Motor neuron (in vitro differentiated cells): ENCODE measurements at places on chromosomes 13 and 19.

- no peak for ATAC-seq
Observed at GRCh38 chr13:104650431-104650830, 1584.2 kb upstream of the SLC10A2 start.

GRCh38 chr13:45412274-45413049, 5.7 kb downstream of the SLC25A30 start:
- ATAC-seq: no peak

DNA sequence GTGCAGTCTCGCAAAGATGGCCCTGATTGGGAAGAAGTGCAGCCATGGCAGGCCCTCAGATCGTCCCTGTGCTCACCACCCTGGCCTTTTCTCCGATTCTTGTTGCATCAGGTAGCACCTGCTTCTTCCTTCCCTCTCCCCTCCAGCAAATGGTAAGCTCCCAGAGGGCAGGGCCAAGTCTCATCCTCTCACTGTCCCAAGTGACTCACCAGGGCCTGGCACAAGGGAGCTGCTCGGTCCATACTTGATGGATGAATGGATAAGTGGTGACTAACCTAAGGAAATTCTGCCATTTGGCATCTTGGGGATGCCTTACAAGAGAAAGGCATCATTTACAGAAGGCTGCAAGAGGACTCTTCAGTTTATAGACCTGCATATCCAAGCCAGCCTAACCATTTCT, 84.9 kb downstream of the ZIC5 start:
- ATAC-seq: no peak

- no peak for ATAC-seq
Observed at GRCh38 chr13:33865945-33866344, 48.0 kb downstream of the RFC3 start.

DNA sequence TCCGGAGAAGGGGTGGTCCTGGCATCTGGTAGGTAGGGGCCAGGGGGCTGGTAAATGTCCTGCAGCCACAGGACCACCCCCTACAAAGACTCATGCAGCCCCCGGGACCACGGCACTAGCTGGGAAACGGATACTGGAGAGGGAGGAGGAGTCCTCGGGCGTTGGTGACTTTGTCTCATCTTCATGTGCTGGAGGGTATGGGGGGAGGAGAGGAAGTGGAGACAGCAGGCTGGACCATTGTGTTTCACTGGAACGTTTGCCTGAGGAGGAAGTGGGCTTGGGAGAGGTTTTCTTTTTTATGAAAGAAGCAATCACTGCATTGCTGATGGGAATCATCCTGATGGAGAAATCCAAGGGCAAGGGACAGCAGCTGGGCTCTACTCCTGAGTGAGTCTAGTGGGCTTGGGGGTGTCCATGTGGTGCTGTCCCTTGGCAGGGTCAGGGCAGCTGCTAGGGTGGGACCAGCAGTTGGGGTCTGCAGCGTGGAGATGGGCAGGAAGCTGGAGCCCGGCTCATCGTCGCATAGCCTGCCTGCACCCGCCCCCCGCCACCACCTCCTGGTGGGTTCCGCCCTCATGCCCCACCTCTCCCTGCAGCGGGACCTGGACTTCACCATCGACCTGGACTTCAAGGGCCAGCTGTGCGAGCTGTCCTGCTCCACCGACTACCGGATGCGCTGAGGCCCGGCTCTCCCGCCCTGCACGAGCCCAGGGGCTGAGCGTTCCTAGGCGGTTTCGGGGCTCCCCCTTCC, 1.7 kb upstream of the ADM5 start:
- ATAC-seq: no peak

- ATAC-seq: no peak
Observed at GRCh38 chr13:64755961-64756360, 2474.2 kb downstream of the PCDH9 start.

DNA sequence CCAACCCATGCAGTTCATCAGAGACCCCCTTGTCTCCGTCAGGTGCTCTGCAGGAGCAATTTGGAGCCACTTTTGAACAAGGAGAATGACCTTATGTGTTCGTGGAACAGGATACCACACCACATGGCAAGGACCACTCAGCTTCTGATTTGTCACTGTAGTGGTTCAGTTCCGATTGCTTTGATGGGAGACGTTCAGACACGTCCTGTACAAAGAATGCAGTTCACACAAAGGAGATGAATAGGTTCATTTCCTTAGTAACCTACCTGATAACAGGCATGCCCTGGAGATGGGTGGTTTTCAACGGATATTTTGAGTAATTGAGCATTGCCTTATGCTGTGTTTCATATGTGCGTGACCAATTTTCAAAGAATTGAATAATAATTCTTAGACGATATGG, 17.2 kb downstream of the FGF9 start:
- ATAC-seq: no peak
